ENCODE measurements at places on chromosomes 7 and 10. TPM values are rescaled to one million over a fixed set of nuclear protein-coding genes. Genes with fewer than 3 reads are reported as not detected.
A peak's percentile ranks its signal among the peaks of the same experiment; 100 is the strongest.

The CALHM1 gene
- not detected for total RNA-seq

GRCh38 chr7:51366172-51366728 lies 49.6 kb upstream of the COBL start:
- no peaks in the 10 kb centered on the region for H3K36me3 ChIP-seq
- no peak for DNase-seq
- no peak overlapping the region for H3K27ac ChIP-seq
- H3K27me3 ChIP-seq, result no peaks in the 10 kb centered on the region
- H3K4me1 ChIP-seq, result no peaks in the 10 kb centered on the region

DNA sequence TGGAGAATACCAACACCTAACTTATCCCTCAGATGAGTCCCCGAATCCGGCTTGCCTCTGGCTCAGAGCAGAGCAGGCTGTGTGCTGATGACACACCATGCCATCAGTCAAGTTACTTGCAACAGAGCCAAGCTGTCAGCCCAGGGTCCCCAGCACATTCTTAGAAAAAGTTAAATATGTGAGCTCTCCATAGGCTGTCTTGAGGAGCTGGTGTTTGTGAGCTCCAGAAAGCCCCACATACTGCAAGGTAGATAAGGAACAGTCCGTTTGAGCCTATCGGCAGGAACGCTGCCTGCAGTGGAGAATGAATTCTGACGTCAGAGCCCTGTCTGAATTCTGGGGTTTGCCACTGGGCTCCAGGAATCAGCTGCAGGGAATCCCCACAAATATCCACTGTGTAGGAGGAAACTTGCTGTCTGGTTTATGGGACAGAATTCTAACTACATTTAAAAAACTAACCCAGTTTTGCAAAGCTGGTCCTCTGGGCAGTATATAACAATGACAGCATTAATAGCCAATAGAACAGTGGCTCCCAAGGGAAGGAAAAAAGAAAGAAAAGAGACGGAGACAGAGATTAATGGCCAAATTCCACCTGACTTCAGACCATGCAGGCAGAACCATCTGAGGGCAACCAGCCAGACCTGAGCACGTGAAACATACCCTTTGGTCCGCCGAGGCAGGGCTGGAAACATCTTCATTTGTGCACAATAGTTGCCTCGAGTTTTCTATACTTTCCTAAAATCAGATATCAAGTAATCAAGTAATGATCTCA lies 3.6 kb downstream of the SFXN4 start:
- no peak overlapping the region for H3K27ac ChIP-seq
- no peaks in the 10 kb centered on the region for H3K27me3 ChIP-seq
- H3K4me1 ChIP-seq, result peaks cover 6% of the 10 kb centered on the region
- DNase-seq, result no peak

GRCh38 chr7:143503261-143503660 lies 25.6 kb downstream of the TAS2R41 start:
- DNase-seq, result no peak
- H3K36me3 ChIP-seq, result no peaks in the 10 kb centered on the region
- no peaks in the 10 kb centered on the region for H3K27me3 ChIP-seq
- H3K4me1 ChIP-seq, result no peaks in the 10 kb centered on the region

The DLX6 gene
- not detected for total RNA-seq

DNA sequence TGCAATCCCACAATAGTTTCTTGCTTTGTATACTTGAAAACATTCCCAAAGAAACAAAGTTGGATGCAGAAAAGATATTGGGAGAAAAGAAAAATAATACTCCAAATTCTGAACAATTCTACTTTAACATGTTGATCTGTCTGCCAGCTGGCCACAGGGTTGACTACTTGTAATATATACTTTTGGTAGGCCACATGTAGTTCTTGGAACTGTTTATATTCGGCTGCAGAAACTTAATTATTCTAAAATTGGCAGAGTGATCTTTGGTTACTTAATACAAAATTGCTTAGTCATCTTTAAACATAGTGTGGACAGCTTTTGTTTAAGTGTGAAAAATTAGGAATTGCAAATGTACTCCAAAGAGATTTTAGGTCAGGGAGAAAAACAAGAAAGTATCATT lies 76.0 kb downstream of the CALD1 start:
- no peak for DNase-seq
- H3K4me1 ChIP-seq, result peaks cover 3% of the 10 kb centered on the region
- no peaks in the 10 kb centered on the region for H3K27me3 ChIP-seq
- H3K27ac ChIP-seq, result peak overlapping the region; percentile 74

The TAS2R3 gene
- total RNA-seq, result 6.6 TPM

GRCh38 chr7:16062269-16062668 lies 359.1 kb downstream of the CRPPA start:
- no peak overlapping the region for H3K27ac ChIP-seq
- H3K36me3 ChIP-seq, result no peaks in the 10 kb centered on the region
- no peak overlapping the region for H3K4me3 ChIP-seq
- no peak for DNase-seq

DNA sequence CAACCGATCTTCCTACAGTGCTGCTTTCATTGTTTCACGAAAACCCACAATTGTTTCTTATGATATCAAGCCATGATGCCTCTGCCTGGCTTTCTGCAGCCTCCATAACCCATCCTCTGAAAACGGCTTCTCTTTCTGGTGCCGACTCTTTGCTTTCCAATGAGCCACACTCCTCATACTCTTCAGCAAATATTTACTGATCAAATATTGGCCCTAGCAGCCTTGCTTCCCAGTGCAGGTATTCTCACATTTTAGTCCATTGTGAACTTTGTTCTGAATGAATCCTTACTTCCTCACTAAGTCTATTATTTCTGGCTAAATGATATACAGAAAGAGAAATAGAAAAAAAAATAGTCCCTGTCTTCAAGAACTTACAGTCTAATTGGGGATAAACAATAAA lies 35.5 kb downstream of the LAMB1 start:
- no peak for DNase-seq
- H3K4me1 ChIP-seq, result no peaks in the 10 kb centered on the region
- peaks cover 44% of the 10 kb centered on the region for H3K36me3 ChIP-seq
- H3K4me3 ChIP-seq, result no peak overlapping the region
- H3K27me3 ChIP-seq, result no peaks in the 10 kb centered on the region

The NUTM2B gene
- 4.5 TPM for total RNA-seq

DNA sequence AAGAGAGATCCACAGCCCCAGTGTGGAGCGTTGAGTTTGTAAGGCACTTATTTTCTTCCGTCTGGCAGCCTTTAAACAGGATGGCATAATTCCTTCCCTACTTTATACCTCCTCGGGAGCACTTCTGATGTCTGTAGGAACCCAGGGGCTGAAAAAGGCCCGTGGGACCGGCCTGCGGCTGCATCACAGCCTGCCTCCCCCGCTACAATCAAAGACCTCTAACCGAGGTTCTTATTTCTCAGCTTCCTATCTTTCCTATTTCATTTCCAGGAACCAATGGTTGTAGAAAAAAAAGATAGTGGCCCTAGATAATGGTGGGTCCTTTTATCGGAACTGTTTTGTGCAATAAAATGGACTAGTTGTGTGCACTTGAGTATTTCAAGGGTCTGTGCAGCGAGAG lies 4.1 kb upstream of the CTBP2 start:
- H3K27ac ChIP-seq, result no peak overlapping the region
- no peaks in the 10 kb centered on the region for H3K27me3 ChIP-seq
- H3K36me3 ChIP-seq, result no peaks in the 10 kb centered on the region
- no peak for DNase-seq

- no peaks in the 10 kb centered on the region for H3K4me1 ChIP-seq
- DNase-seq, result no peak
- H3K4me3 ChIP-seq, result no peak overlapping the region
- H3K27me3 ChIP-seq, result no peaks in the 10 kb centered on the region
These were observed 6.8 kb downstream of the FAM131B start for GRCh38 chr7:143355450-143356385.

The EGFR gene
- 33.8 TPM for total RNA-seq

- H3K4me1 ChIP-seq, result no peaks in the 10 kb centered on the region
- H3K27me3 ChIP-seq, result no peaks in the 10 kb centered on the region
- H3K27ac ChIP-seq, result no peak overlapping the region
- no peak overlapping the region for H3K4me3 ChIP-seq
- H3K36me3 ChIP-seq, result no peaks in the 10 kb centered on the region
These were observed 63.3 kb downstream of the ZNF107 start for GRCh38 chr7:64729089-64729848.

All from ascending aorta (tissue), 2 donors.